ENCODE measurements at places on chromosomes 7 and 10.

GRCh38 chr7:124351950-124352349, 319.1 kb upstream of the TMEM229A start:
- no peak for DNase-seq

GRCh38 chr10:17841050-17841449, 31.9 kb downstream of the MRC1 start:
- DNase-seq: no peak

DNA sequence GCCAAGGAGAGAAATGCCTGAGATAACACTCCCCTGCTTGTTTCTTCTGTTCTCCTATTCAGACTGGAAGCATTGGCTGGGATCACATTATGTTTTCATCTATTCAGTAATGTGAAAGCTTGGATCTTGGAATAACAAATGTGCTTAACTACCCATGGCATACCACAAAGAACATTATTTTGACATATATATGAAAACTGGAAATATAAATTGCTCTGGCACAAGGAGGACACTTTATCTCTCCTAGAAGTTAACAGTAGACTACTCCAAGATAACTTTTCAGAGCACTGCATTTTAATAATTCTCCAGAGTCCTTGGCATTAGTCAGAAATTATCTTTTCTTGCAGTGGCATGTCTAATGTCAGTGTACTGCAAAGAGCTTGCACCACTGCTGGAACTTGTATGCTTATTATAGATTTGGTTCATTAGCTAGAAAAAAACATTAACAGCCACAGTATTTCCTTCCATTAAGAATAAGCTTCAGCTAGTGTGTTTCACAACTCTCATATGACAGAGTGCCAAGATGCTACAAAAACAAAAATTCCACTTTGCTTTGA, 169.3 kb upstream of the LRRN3 start:
- DNase-seq: no peak

- no peak for DNase-seq
Measured at GRCh38 chr7:72217151-72217550, 195.0 kb downstream of the CALN1 start.

GRCh38 chr10:132145002-132145401, 41.7 kb upstream of the DPYSL4 start:
- no peak for DNase-seq

DNA sequence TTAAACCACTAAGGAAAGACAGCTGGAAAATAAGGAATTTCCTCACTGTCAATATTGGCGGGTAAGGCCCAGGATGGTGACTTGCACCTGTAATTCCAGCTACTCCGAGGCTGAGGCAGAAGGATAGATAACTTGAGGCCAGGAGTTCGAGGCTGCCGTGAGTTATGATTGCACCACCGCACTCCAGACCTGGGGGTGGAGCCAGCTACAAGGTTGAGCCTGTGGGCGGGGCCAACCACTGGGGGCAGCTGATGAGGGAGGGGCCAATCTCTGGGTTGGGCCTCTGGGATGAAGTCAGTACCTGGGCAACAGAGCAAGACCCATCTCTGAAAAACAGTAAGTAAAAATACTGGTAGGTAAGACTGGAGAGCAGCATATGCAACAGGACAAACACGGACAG, 80.1 kb upstream of the ADO start:
- no peak for DNase-seq
